Activated CD4-positive, CD25-positive, alpha-beta regulatory T cell treated with anti-CD3 and anti-CD28 coated beads, Interleukin-2, amount 50 U/mL, for 16 hours (primary cell): ENCODE measurements at places on chromosomes 4 and X.

GRCh38 chr4:171430495-171430894, 382.7 kb upstream of the GALNTL6 start:
- no peak for DNase-seq

- DNase-seq, result no peak
These were observed 200.9 kb upstream of the ARHGEF9 start for GRCh38 chrX:63985906-63986305.

DNA sequence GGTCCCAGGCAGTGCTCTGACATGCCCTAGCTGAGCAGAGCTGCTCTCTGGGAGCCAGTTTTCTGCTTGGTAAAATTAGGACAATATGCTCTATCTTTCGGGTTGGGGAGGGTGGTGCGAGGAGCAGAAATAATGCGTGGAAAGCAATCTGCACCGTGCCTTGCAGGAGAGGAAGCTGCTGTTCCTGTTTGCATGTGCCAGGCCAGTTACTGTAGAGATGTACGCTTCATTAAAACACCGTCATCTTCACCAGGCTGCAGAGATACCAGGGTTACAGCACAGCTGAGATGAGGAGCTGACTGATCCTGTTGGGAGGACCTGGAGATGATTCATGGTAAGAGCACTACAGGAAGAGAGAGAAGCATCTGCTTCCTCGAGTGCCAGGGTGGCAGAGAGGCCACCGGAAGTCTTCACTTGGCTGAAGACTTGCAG, 29.5 kb upstream of the IRF2 start:
- no peak for DNase-seq

- no peak for DNase-seq
These were observed 98.5 kb downstream of the RPA4 start for GRCh38 chrX:96982161-96982560.

GRCh38 chrX:8044947-8045346, 117.7 kb upstream of the PNPLA4 start:
- no peak for DNase-seq

DNA sequence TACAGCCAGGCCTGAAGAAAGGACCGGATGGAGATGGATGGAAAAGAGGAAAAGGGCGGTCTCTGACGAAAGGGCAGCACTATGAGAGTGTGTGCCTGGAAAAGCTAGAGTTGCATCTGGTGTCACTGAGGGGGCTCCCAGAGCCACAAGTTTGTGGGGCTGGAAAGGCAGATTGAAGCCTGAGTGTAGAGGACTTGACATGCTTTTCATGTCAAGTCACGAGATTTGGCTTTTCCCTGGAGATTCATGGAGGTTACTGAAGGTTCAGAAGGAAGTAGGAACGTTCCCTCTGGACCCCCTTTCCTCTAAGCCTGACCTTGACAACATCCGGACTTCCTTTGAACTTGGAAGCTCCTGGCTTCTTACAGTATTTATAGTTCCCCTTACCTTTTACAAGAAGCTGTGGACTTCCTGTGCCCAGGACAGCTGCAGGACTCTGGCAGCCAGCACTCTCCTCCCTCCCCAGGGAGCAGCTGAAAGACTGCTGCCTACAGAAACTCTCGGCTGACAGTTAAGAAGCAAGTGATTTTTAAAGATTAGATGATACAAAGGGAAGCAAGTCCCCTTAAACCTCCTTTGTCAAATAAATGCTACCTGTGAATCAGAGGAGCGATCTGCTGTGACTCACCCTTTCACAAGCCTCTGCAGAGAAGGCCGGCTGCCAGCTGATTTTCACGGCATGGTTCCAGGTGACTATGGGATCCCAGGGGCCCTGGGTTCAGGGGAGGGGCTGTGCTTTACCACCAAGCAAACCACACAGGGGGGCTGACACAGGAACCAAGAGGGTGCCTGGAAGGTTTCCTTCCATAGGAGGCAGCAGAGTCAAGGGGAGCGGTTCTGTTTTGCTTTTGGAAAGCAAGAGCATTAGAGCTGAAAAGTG, 72.9 kb upstream of the STIM2 start:
- DNase-seq, result no peak

DNA sequence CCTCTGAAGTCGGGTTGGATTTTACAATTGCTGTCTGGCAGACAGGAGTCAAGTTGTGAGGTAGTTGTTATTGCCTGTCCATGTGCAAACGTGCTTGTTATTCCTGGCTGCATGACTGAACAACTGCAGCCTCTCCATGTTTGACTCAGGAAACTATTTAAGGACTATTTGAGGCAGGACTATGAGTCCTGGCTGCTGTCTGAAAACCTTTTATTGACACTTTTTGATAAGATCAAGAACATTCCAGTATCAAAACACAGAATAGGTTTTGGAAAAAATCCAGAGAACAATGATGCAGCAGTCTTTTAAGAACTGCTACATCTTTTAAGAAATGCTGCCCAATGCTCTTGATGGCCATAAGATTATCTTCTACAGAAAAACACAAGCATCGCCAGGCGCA, 10.0 kb upstream of the SPRY1 start:
- no peak for DNase-seq
